Vagina (tissue), 2 donors: ENCODE measurements at places on chromosomes 2 and 18.

DNA sequence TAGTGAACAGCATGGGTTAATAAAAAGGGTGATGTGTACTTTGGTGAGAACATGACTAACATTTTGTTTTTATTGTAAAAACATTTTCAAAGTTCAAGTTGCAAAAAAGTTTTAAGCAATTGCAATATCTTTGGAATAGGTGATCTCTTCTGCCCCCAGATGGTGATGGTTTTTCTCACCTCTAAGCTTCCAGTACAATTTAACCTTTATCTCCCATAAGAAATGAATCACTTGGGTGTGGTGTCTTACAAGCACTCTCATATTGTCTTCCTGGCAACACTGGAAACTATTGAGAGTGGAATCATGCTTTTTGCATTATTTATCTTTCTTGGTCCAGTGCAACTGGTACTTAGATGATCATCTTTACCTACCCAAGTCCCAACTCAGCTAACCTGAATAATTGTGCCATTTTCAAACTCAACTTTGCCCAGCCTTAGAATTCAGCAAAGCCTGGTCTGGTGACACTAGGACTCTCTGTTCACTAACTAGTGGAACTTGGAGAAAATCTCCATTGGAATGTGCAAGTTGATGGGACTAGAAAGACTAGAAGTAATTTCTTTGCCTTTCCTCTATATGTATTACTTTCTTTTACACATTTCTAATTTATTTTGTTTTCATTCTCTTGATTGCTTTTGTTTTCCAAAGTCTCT, 964.7 kb upstream of the ZEB2 start:
- H3K27me3 ChIP-seq, result no peaks in the 10 kb centered on the region

DNA sequence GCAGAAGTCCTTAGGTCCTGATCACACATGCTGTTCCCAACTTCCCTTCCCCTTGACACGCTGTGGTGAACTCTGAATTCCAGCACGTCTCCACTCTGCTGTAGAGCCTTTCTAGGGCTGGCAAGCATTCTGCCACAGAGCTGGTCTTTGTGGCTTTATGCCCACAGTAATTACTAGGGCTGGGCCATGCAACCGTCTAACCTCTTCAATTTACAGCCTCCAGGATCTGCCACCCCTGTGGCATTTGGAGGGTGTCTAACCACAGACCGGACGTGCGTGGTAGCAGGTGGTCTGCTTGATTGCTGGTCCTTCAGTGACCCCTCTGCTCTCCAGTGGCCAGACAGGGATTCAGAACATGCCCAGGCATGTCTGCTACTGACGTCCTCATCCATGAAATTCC, 43.1 kb upstream of the TGFA start:
- no peak overlapping the region for H3K4me3 ChIP-seq
- no peak for DNase-seq

DNA sequence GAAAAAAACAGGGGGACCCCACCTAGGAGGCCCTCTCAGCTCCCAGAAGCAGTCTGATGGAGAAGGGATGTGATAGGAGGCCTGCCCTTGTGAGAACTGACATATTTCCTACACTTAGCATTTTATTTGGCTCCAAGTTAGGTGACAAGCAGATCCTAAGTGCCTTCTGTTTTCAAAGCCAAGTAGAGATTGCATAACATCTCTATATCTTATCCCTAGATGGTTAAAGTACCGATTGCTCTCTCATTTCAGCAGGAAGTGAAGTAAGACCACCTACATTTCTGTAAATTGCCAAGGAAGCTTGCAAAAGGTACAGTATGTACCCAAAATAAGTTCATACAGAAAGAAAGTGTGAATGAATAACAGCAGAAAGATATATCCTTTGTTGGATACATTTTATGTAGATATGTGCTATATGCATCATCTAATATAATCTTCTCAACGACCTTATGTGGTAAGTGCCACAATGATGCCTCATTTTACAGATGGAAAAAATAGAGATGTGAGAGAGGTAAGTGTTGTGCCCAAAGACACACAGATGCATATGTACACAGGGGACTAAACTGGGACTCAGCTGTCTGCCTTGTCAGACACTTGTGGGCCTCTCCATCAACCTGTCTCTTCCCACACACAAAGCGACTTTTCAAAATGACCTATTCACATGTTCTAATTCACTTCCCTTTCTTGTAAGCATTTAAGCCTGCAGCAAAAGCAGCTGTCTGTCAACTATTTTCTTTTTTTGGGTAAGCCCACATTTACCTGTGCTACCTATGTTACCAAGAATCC, 38.9 kb downstream of the DHRS9 start:
- no peak for DNase-seq
- no peak overlapping the region for H3K4me3 ChIP-seq
- no peak overlapping the region for H3K27ac ChIP-seq
- peaks cover 11% of the 10 kb centered on the region for H3K4me1 ChIP-seq

- H3K4me3 ChIP-seq, result no peak overlapping the region
- H3K27ac ChIP-seq, result no peak overlapping the region
- DNase-seq, result no peak
Observed at GRCh38 chr18:32831781-32832180, 59.0 kb upstream of the KLHL14 start.

- no peaks in the 10 kb centered on the region for H3K4me1 ChIP-seq
- no peak overlapping the region for H3K4me3 ChIP-seq
- no peaks in the 10 kb centered on the region for H3K36me3 ChIP-seq
- no peaks in the 10 kb centered on the region for H3K27me3 ChIP-seq
- H3K27ac ChIP-seq, result no peak overlapping the region
Observed at GRCh38 chr2:227010433-227010832, 153.6 kb downstream of the COL4A4 start.

GRCh38 chr2:157471078-157471477, 27.2 kb upstream of the CYTIP start:
- no peaks in the 10 kb centered on the region for H3K27me3 ChIP-seq
- no peak overlapping the region for H3K27ac ChIP-seq
- DNase-seq, result no peak
